ENCODE measurements at places on chromosomes 6 and 20. TPM values are rescaled to one million over a fixed set of nuclear protein-coding genes. Genes with fewer than 3 reads are reported as not detected.

- no peak for DNase-seq
- H3K4me1 ChIP-seq = no peaks in the 10 kb centered on the region
- no peaks in the 10 kb centered on the region for H3K36me3 ChIP-seq
- H3K4me3 ChIP-seq = no peak overlapping the region
These were observed 181.3 kb upstream of the FAM83B start for GRCh38 chr6:54665278-54665677.

DNA sequence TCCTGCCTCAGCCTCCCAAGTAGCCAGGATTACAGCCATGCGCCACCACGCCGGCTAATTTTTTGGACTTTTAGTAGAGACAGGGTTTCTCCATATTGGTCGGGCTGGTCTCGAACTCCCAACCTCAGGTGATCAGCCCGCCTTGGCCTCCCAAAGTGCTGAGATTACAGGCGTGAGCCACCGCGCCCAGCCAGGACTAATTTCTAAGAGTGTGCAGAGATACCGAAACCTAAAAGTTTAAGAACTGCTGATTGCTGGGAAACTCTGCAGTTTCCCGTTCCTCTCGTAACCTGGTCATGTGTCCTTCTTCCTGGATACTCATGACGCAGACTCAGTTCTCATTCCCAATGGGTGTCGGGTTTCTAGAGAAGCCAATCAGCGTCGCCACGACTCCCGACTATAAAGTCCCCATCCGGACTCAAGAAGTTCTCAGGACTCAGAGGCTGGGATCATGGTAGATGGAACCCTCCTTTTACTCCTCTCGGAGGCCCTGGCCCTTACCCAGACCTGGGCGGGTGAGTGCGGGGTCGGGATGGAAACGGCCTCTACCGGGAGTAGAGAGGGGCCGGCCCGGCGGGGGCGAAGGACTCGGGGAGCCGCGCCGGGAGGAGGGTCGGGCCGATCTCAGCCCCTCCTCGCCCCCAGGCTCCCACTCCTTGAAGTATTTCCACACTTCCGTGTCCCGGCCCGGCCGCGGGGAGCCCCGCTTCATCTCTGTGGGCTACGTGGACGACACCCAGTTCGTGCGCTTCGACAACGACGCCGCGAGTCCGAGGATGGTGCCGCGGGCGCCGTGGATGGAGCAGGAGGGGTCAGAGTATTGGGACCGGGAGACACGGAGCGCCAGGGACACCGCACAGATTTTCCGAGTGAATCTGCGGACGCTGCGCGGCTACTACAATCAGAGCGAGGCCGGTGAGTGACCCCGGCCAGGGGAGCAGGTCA lies at the start of gene HLA-E:
TSS of gene HLA-E (plus strand) at position 429 of the 945 bp plus-strand sequence. CDS start at position 452, 23 bp downstream.
- peak within 1 kb of the TSS; percentile 98 for H3K27ac ChIP-seq
- H3K4me1 ChIP-seq = peaks cover 5% of the 10 kb centered on the region
- peak; percentile 73 for DNase-seq
- H3K4me3 ChIP-seq = peak within 1 kb of the TSS; percentile 97

The LINC00237 gene
- polyA plus RNA-seq = not detected

GRCh38 chr20:58655328-58656107 lies 4.4 kb downstream of the STX16 start:
- peaks cover 22% of the 10 kb centered on the region for H3K4me1 ChIP-seq
- no peak for DNase-seq
- no peak overlapping the region for H3K4me3 ChIP-seq
- no peaks in the 10 kb centered on the region for H3K27me3 ChIP-seq

The HAO1 gene
- polyA plus RNA-seq = 164 TPM

The CDKN1A gene
- polyA plus RNA-seq = 25.2 TPM

DNA sequence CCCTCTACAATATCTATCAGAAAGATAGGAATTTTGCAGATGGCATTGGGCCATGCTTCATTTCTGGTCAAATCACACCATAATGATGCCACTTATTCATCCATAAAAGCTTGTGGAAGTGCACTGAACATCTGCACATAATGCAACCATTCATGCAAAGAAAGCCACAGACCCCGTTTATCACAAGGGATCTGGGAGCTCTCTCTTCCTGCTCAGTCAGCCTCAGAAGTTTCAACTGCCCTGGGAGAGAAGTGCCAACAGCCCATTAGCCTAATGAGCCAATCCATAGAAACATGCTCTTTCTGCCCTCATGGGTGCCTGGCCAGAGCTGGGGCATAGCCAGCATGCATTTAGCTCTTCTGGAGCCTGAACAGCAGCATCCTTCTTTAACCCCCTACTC lies 85.8 kb downstream of the SLC35F1 start:
- H3K27me3 ChIP-seq = no peaks in the 10 kb centered on the region
- H3K36me3 ChIP-seq = no peaks in the 10 kb centered on the region
- no peak overlapping the region for H3K27ac ChIP-seq
- no peaks in the 10 kb centered on the region for H3K4me1 ChIP-seq
- H3K4me3 ChIP-seq = no peak overlapping the region
- no peak for DNase-seq

DNA sequence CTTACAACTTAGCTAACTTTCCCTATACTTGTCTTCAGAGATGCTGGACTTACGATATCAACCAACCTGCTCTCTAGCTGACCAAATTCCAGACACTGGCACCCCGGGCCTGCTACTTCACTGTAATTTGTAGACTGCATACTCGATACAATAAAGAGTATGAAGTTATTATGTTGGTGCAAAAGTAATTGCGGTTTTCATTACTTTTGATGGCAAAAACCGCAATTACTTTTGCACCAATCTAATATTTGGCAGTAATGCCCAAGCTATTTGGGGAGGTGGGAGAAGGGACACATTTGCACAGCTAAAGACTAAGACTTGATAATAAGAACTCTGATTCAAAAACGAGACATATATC lies 34.9 kb upstream of the ARHGAP18 start:
- H3K4me1 ChIP-seq = peaks cover 13% of the 10 kb centered on the region
- no peaks in the 10 kb centered on the region for H3K27me3 ChIP-seq
- no peak overlapping the region for H3K4me3 ChIP-seq
- no peak for DNase-seq
- H3K27ac ChIP-seq = no peak overlapping the region

DNA sequence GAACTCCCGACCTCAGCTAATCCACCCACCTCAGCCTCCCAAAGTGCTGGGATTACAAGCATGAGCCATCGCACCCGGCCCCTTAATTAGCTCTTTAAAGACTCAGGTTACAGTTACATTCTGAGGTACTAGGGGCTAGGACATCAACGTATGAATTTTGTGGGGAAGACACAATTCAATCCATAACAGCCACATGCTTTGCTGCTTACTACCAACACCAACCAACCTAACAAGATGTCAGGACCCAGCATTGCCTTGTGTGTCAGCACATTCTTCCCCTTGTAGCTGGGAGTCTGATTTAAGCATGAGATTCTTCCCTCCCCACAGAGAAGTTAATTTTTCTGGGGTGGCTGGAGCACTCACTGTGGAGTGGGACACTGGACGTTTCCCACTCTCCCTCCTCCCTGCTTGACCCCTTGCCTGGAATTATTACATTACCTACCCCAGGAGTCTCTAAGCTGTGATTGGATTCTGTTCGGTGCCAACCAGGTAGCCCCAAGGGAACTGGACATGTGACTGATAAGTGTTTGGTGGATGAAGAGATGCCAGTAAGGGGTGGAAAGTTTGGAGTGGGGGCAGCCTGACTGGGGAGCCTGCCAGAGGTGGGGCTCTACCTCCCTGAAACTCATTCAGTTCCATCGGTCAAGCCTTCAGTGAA lies 5.6 kb upstream of the PXMP4 start:
- no peaks in the 10 kb centered on the region for H3K36me3 ChIP-seq
- DNase-seq = no peak
- no peaks in the 10 kb centered on the region for H3K4me1 ChIP-seq
- H3K4me3 ChIP-seq = no peak overlapping the region
- no peak overlapping the region for H3K27ac ChIP-seq
- H3K27me3 ChIP-seq = no peaks in the 10 kb centered on the region

The TRIM31 gene
- 0.16 TPM for polyA plus RNA-seq

The EFCAB8 gene
- polyA plus RNA-seq = not detected

DNA sequence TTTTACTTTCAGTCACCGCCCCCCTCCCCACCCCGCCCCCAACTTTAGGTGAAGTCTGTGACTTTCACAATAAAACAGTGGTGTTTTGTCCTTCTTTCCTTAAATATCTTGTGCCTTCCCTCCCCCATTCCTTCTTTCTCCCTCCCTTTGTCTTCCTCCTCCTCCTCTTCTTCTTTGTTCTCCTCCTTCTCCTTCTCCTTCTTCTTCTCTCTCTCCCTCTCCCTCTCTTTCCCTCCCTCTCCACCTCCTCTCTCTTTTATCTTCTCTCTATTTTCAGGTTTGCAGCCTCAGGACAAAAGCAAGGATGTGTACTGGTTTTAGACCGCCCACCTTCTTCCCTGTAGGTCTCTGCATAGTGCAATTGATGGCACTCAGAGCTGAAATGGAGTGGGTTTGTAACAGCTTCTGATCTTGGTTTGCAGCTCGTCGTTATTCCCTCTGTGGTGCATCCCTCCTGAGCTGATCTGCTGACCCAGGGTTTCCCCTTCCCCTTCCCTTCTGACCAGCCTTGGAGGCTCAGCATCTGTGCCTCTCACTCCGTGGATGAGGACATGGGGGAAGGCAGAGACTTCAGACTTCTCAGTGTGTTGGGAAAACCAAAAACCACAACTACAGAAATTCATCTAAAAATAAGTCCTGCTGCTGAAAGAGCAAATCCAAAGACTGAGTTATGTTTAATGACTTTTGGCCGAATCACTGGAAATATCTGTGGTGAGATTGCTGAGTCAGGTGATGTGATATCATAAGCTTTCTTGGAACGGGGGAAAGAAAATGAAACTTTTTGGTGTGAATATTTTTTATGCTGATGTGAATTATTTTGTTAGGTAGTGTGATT lies 6.9 kb downstream of the VGLL2 start:
- no peak for DNase-seq
- no peak overlapping the region for H3K27ac ChIP-seq

- no peaks in the 10 kb centered on the region for H3K36me3 ChIP-seq
- no peak overlapping the region for H3K27ac ChIP-seq
- H3K27me3 ChIP-seq = no peaks in the 10 kb centered on the region
- DNase-seq = no peak
These were observed 61.3 kb downstream of the ZDHHC14 start for GRCh38 chr6:157442291-157442690.
